ENCODE measurements at places on chromosomes 13 and 19.

GRCh38 chr13:41458187-41458760 lies 924 bp downstream of the RGCC start:
- DNase-seq: peak; percentile 59

- peak; percentile 74 for DNase-seq
These were observed 19.7 kb downstream of the RFX1 start for GRCh38 chr19:13986348-13986904.

DNA sequence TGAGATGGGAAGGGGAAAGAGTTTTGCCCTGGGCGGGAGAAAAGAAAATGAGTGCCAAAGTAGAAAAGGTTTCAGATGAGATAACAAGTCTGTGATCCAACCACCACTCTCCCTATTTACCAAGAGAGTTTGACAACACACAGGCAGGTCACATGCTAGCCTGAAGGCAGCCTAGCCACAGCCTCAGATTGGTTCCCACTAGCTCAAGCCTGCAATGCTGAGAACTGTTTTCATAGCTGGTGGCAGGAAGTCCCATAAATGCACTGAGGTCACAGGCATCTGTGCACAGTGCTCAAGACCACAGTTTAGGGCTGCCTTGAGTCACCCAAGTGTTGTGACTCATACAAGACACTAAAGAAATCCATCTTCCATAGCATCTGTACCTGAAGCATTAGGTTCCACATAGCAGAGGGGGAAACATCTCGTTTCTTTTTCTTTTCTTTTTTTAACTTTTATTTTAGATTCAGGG lies 18.5 kb upstream of the POP4 start:
- peak; percentile 30 for DNase-seq

- peak; percentile 60 for DNase-seq
These were observed 704.7 kb downstream of the DIAPH3 start for GRCh38 chr13:59458908-59459579.

GRCh38 chr13:102799426-102800144 lies 666 bp downstream of the BIVM start:
- peak; percentile 60 for DNase-seq

GRCh38 chr19:2055931-2056836 lies 5.1 kb upstream of the MKNK2 start:
- peak; percentile 84 for DNase-seq

DNA sequence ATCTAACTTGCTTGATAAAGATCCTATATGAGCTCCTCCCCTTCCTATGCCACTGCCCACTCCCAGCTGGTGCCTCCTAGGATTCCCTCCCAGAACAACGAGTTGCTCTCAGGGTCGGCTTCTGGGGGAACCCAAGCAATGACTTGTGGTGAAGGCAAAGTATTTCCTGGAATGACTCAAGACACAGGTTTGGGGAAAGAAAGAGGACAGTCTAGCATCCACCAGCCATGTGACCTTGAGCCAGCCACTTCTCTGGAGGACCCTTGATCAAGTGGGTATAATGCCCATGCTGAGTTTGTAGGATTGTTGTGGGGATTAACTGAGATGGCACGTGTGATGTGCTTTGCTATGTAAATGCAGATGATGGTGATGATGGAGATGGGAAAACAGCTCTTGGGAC lies 33.0 kb downstream of the MBD3L2B start:
- DNase-seq: no peak

GRCh38 chr19:4929186-4929585 lies 19.9 kb downstream of the UHRF1 start:
- no peak for DNase-seq

DNA sequence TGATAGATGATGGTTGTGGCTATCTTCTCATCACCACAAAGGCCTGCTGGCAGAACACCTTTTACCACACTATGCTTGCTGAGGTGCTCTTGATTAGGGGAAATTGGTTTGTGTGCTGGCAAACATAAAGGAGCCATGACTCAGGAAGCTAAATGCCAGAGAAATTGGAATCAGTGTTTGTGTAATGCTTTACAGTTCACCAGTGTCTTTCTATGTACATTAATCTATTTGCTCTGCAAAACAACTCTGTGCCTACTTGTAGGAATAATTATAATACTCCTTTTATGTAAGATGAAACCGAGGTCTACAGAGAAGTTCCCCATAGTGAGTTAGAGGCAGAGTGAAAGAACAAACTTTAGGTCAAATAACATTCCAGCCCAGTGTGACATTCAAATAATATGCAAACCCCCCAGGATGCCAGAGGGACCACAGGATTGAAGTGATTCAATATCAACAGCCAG lies 390.5 kb upstream of the HTR2A start:
- DNase-seq: peak; percentile 78

GRCh38 chr19:50875795-50876422 lies 2.7 kb downstream of the KLK2 start:
- DNase-seq: no peak

- DNase-seq: peak; percentile 94
These were observed 84.5 kb downstream of the LRRC63 start for GRCh38 chr13:46296115-46296822.

DNA sequence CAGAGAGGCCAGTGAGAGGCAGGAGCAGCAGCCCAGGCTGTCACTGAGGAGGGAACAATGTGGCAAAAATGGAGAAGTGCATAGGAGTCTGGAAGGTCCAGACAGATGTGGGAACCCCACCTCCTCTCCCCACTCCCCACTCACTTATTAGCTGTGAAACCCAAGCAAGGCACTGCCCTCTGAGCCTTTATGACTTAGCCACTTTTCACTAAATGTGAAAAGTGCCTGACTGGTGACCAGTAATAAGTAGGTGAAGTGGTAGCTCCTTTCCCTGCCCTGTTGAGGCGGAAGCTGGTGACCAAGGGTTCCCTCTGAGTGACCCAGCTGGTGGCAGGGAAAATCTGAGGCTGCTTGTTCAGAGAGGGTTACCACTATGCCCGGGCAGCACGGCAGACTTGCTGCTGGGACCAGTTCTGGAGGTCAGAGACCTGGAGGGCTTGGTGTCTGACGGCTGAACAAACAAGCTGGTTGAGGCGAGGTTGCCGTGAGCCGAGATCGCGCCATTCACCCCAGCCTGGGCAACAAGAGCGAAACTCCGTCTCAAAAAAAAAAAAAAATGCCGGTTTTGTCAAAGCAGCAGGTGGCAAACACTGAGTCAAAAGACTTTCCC lies 80.0 kb downstream of the ZNF429 start:
- DNase-seq: no peak

GRCh38 chr19:55041244-55041626 lies 3.2 kb upstream of the GP6 start:
- DNase-seq: no peak

DNA sequence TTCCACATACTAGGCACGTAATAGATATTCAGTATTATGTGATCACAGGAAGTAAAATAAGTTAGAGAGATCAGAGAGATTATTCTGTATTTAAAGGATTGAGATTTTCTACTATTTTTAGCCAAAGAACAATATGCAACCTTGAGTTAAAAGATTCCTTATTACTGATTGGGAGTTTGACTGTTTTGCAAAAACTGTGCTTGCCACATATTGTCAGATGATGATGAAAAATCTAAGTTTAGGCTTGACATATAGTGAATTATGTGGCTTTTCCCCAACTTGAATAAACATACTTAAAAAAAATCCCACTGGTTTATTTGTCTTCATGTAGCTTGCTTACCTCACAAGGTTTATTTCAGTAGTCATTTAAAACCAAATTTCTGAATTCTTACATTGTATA lies 194.4 kb downstream of the KCNRG start:
- no peak for DNase-seq

DNA sequence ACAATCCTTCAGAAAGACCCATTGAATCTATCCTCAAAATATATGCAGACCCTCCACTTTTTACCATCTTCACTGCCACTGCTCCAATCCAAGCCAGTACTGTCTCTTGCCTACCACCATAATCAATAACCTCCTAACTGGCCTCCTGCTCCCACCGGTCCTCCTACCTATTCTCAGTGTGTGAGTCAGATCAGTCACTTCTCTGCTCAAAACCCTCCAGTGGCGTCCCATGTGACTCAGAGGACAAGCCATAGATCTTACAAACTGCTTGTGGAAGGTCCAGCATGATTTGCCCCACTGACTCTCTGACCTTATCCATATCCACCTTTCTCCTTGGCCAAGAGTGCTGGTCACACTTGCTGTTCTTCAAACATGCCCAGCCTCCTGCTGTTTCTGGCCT lies 23.4 kb upstream of the MBNL2 start:
- DNase-seq: no peak

DNA sequence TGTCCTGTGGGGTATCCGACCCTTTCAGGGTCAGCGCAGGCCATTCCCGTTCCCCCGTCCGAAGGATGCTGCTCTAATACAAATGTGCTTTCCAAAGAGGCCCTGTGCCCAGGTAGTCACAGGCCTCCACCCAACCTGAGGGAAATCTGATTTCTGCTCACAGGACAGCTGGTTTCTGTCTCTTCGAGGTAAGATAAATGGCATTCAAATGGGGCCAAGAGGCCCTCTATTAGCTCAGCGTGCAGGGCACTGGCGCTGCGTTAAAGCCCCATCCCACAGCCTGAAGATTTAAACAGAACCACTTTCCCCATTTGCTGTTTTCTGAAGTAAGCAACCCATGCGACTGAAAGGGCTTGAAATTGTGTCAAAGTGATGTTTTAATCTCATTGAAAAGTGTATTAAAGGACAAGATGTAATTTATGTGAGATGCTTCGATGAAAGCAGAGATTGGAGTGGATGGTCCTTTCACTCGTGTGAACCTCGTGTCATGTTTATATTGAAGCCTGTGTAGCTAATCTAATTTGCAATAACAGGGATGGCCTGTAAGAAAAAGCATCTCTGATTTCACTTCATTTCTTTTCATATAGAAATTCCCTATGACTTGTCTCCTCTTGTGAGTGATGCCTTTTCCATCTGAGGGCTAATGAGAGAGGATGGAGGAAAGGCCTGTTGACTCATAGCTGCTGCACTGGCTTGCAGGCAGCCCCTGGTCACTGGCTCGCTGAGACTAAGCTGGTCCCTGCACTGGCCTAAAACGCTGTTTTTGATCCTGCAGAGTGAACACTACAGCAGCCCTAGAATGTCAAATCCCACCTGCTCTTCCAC lies 7.3 kb upstream of the SOX1 start:
- DNase-seq: no peak

DNA sequence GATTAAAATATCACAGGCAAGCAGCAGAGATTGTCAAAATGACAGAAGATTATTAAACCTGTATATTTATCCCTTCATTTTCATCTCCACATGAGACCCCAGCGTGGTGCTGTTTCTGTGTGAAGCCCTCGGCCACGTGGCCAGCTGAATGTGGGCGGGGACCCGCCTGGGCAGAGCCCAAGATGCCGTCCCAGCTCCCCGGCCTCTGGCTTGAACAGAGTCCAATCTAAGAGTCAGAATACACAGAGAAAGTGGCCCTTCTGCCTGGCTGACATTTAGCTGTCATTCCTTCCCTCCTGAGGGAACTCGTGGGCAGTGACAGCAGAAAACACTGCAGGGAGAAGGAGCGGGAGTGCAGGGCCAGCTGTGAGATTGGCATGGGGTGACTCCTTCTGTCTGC lies 34.9 kb upstream of the UQCRFS1 start:
- no peak for DNase-seq

- no peak for DNase-seq
These were observed 63.1 kb downstream of the DLEU7 start for GRCh38 chr13:50780201-50781015.

DNA sequence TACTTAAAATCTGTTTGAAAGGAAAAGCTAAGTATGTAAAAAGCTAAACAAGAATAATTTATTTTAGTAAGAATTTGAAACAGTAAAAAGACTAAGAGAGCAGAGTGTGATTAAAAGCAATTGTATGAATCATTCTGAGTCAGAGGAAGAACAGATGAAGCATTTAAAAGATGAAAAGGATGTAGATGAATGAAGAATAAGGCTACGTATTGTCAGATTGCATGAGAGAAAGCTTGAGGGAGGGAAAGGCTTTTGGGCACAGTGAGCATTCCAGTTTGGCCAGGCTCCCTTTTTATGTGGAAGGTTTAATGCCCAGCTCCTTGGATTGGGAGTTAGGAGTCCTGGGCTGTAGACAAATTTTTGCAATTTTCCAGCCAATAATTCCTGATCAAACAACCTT lies 117.7 kb downstream of the FREM2 start:
- DNase-seq: no peak

DNA sequence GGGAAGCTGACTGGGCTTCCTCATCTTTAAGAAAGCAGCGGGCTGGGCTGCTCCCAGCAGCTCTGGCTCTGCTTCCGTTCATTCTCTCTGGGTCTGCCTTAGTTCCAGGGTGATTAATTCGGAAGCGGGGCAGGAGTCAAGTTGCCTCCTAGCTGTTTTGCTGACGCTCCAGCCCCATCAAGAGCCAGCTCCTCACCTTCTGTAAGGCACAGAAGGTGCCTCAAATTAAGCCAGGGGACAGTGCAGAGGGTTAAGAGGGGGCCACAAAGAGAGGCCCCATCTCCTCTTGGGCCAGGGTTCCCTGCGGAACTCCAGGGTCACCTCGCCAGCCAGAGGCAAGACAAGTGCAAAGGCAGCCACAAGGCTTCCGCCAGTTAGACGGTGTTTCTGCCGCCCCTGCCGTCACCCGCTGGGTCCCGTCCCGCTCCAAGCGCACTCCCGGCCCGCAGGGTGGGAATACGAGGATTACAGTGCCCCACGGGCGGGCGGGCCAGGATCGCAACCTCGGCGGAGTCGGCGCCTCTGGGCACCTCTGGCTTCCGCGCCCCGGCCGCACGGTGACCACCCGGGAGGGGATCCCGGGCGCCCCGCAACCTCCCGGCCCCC lies 508 bp downstream of the SLC15A1 start:
- peak; percentile 28 for DNase-seq

DNA sequence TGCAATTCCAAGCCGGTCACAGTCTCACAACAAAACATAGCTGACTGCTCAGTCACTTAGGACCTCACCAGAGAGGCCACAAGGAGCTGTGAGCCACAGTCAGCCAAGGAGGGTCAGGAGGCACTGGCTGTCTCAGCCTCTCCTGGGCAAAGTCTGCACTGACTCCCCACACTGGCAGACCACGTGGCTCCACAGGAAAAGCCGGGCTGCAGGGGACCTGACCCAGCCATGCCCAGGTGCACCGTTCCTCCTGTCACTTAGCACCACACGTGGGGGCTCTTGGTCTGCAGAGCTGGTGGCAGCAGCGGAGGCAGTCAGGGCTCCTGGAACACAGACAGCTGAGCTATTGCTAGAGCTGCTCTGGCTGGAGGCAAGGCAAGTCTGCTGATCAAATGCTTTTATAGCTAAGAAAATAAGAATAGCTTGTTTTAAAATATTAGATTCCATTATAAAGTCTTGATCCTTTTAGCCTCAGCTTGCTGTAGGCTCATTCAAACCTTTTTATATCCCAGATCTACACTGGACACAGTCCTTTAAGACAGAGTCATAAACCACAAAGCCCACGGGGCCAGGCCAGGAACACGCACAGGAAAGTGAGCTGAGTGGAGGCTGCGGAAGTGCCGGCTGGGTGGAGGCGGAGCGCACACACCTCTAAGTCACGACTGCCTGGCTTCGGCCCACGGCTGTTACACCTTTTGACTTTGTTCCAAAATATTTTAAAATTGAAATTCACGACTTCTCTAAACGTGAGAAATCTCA lies 744.1 kb downstream of the UQCRFS1 start:
- peak; percentile 50 for DNase-seq

DNA sequence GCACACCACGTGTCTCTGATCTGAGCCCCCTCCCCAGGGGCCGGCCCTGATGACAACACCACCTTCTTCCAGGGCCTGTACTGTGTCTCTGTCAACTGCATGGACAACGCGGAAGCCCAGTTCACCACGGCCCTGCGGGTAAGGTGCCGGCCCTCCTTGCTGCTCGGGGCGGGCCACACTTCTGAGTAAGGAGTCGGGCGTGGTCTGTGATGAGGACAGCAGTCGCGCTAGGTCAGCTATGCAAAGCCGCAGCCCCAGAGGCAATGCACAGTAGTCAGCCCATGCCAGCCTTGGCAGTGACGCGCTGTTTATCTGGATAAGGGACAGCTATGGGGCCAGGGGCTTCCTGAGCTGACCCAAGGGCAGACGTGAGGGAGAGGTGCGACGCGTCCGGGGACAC lies 24.6 kb downstream of the MAU2 start:
- no peak for DNase-seq

All from foreskin fibroblast (primary cell).